ENCODE measurements at places on chromosomes 1 and 21.

DNA sequence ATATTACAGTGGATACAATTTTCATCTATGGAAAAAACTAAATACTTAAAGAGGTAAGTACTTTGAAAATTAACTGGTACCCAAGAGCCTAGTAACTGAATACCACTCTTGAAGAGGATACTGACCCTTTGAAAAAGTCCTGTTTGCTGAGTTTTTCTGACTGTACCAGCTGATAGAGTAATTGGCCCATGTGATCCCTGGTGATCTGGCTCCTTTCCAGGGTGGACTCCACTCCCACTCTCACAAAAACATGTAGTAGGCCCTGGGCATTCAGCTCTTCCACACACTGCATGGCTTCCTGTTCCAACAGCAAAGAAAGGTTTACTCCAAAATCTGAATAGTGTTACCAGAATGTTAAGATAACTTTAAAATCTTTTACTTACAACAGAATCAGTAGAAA lies 53.6 kb upstream of the HP1BP3 start:
- DNase-seq, result no peak

- no peak for DNase-seq
These were observed 49.3 kb downstream of the CD34 start for GRCh38 chr1:207861442-207862177.

DNA sequence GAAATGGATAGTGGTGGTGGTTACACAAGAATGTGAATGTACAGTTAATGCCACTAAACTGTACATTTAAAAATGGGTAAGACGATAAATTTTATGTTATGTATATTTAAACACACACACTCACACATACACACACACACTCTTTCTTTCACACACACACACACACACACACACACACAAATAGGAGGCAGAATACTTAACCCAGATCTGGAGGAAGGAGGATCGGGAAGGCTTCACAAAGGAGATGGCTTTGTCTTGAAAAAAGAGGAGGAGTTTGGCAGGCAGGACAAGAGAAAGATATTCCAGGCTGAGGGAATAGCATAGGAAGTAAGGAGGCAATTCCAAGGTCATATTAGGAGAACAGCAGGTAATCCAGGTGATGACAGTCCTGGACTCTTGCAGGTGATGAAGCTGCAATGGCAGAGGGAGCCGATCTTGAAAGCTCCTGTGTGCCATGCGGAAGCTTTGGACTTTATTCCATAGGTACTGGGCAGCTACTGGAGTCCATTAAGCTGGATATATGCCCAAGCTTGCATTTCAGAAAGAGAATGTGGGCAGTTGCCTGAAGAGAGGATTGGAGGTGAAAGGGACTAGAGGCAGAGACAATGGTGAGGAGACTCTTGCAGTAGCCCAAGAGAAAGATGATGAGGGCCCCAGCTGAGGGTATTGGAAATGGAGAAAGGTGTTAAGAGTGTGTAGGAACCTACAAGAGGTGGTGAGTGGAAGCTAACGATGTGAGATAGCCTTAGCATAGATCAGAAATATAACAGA lies 15.4 kb upstream of the LYST start:
- no peak for DNase-seq

- DNase-seq, result no peak
These were observed 92.6 kb downstream of the IGSF21 start for GRCh38 chr1:18200136-18200717.

DNA sequence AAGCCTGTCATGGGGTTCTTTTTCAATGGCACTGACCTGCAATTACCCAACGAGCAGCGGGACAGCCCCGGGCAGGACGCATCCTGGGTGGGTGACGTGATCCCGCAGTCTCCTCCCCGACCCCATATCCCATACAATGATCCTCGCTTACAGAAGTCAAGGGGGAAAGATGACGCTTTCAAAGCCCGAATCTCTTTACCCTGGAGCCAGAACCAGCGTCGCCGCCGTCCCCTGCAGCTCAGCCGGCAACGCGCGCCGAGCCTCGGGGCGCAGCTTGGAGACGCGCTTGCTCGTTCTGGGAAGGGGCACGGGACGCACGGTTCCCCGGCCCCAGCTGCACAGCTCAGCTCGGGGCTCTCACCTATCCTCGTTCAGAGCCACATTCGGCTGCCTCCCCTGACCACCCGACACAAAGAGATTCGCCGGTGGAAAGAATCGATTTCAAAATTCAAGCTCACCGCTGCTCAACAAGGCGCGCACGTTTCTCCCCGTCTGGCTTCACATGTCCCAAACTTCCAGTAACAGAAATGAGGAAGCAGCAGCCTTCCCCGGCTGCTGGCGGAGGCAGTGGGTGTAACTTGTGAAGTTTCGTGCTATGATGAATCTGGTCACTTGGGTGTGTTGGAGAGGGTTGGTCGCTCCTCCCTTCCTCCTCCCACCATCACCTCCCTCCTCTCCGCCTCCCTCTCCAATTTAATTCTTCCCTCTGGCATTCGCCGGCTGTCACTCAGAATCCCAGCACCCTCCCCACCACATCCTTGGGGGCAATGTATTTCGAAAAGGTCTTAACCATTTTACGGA lies at the start of gene TIAM1:
Gene TIAM1 (minus strand): TSS at position 582 of the 801 bp plus-strand sequence. CDS start 77,289 bp downstream, outside the sequence.
- DNase-seq, result no peak

DNA sequence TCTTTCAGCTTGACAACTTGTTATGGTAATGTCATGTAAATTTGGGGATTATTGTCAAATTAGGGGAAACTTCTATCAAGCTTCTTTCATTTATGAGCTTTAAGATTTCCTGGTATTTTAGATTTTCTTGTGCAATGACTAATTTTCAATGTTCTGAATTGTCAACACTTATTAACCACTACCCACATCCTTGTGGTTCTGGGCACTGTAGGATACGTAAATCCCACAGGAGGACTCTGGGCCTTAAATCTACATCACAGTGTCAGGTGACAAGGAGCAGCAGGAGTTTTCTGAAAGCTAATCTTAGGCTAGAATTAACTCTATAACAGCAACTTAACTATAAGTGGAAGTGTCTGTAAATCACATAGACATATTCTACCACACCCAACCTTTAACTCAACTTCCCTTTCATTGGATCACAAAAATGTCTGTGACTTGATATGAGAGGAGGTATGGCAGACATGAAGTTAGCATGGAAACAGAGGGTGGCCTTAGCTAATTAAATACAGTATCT lies 397.7 kb downstream of the HLX start:
- DNase-seq, result no peak

DNA sequence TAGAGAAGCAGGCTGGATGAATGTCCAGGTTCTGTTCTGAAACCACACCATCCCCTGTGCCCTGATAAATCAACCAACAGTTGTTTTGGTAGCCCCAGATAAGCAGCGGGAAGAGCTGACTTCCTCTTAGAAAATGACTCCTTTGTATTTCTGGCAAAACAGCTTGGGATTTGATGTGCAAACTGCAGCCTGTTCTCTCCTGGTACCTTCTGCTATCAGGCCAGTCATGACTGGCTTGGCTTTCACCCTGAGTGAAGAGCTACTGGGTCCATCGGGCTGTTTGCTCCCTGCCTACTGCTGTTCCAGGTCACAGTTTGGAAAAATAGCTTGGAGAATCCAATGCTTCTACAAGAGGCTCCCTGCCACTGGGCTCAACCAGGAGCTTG lies 116.8 kb downstream of the DTL start:
- no peak for DNase-seq

- DNase-seq, result no peak
These were observed 879 bp upstream of the WLS start for GRCh38 chr1:68233202-68233601.

- DNase-seq, result no peak
These were observed 9.5 kb downstream of the CTSK start for GRCh38 chr1:150798525-150798924.

GRCh38 chr1:147652306-147652705 lies 18.0 kb downstream of the ACP6 start:
- DNase-seq, result no peak

DNA sequence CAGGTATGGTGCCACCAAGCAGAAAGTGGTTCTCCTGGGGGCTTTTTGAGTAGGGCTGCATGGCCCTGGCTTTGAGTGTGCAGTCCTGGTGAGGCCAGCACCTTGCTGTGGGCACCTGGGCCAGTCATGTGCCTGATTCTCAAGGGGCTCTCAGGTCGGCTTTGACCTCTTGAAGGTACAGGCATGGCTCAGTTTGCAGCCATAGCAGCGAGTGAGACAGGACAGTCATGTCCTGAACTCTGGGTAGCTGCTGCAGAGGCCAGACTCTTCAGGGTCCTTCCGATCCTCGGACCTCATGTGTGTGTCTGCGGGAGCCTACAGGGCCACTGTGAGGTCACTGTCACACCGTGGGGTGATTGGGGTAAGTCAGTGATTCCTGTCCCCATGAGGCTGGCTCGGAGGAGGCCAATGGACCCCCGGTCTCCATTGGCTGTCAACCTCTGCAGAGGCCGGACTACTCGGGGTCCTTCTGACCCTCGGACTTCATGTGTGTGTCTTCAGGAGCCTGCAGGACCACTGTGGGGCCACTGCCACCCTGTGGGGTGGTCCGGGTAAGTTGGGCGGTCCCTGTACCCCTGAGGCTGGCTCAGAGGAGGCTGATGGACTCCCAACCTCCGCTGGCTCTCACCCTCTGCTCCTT lies 95.2 kb upstream of the C1orf174 start:
- DNase-seq, result no peak

GRCh38 chr1:231896806-231897205 lies 270.2 kb downstream of the DISC1 start:
- DNase-seq, result no peak

GRCh38 chr1:208653426-208653825 lies 409.2 kb upstream of the PLXNA2 start:
- no peak for DNase-seq

- no peak for DNase-seq
These were observed 27.3 kb upstream of the BCAR3 start for GRCh38 chr1:93708734-93709481.

GRCh38 chr1:239558991-239559390 lies 172.6 kb downstream of the CHRM3 start:
- no peak for DNase-seq

DNA sequence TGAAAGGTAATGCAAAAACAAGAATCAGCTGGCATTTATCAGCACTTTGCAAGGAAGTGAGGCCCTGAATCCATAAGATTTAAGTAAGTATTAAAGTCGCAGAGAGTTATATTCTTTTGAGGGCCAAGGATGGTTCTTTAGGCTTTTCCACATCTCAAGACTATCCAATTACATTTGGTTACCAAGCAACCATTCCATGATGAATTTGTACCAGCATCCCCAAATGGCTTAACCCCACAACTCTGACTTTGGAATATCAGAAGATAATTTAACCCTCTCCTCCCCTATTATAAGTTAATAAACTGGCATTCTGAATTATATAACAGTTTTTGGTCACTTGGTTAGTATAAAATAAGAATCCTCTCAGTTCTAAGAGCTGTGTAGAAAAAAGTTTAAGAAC lies 2.8 kb downstream of the PHTF1 start:
- DNase-seq, result no peak

DNA sequence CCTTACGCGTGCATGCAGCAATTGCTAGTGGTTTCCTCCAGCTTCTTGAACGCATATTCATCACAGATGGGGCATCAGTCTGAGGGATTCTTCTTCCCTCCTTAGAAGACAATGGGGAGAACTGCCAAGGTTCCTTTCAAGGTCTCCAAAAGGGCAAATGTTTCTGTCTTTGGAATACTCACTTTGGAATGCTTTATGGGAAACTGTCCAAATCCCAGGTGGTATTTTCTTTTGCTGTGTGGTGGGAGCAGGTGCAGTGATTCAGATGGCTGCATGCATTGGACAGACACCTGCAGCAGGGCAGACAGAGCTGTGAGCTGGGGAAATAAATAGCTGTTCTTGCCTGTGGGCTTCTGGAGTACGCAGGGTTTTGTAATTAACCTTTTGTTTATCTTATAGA lies 40.5 kb downstream of the URB2 start:
- DNase-seq, result no peak

- no peak for DNase-seq
These were observed 338.8 kb downstream of the MATN1 start for GRCh38 chr1:30384286-30385245.

- no peak for DNase-seq
These were observed 90.0 kb downstream of the SELENOF start for GRCh38 chr1:86823821-86824500.

DNA sequence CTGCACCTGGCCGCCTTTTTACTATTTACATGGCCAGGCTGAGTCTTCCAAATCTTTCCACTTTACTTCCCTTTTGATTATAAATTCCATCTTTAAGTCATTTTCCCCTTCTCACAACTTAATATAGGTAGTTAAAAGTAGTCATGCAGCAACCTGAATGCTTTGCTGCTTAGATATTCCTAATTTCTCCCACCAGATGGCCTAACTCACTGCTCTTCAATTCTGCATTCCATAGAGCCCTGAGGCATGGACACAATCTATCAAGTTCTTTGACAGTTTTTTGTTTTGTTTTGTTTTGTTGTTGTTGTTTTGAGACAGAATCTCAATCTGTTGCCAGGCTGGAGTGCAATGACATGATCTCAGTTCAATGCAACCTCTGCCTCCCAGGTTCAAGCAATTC lies 21.7 kb upstream of the FAAH start:
- DNase-seq, result no peak

GRCh38 chr1:6603238-6603914 lies 707 bp upstream of the KLHL21 start:
- DNase-seq, result peak; percentile 57

- DNase-seq, result no peak
These were observed 13.3 kb downstream of the TRIM11 start for GRCh38 chr1:228393268-228393701.

- no peak for DNase-seq
These were observed 905.7 kb downstream of the LTN1 start for GRCh38 chr21:28086861-28087581.

- no peak for DNase-seq
These were observed 48.3 kb upstream of the DPH5 start for GRCh38 chr1:101073836-101074235.

DNA sequence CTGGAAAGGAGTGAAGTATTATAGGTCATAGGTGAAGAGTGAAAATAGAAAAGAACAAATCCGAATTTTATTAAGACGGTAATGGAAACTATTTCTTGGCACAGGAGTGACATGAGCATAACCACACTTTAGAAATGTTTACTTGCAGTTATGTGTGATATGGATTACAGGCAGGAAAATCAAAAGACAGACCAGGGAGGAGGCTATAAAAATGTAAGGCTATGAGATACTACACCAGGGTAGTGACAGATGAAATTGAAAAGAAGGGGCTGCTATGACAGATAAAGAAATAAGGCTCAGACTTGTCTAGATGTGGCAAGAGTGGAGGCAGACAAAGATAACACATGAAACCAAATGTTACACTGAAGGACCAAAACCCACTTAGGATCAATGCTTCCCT lies 31.7 kb downstream of the GPATCH2 start:
- DNase-seq, result no peak

DNA sequence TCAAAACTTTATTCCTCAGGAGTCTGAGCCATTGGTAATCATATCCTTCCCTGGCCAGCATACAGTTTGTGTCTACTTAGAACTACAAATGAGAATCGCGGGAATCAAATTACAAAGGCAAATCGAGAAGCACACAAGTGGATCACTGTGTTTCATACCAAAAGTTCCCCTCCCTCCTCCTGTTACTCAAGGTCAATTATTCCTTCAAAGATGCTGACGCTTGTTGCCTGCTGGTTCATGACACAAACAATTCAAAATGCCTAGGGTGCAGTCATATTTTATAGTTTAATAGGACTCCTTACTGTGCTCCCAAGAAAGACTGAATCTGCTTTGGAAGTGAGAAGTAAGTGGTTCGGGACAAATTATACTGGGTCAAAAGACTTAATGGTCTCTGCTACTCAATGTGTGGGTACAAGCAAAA lies 93.0 kb upstream of the PBX1 start:
- DNase-seq, result no peak

GRCh38 chr21:45578811-45579381 lies 36.7 kb upstream of the SLC19A1 start:
- no peak for DNase-seq
